ENCODE measurements at places on chromosomes 1 and 21.

GRCh38 chr1:20732071-20732587, 374 bp downstream of the SH2D5 start:
- DNase-seq, result peak; percentile 34

DNA sequence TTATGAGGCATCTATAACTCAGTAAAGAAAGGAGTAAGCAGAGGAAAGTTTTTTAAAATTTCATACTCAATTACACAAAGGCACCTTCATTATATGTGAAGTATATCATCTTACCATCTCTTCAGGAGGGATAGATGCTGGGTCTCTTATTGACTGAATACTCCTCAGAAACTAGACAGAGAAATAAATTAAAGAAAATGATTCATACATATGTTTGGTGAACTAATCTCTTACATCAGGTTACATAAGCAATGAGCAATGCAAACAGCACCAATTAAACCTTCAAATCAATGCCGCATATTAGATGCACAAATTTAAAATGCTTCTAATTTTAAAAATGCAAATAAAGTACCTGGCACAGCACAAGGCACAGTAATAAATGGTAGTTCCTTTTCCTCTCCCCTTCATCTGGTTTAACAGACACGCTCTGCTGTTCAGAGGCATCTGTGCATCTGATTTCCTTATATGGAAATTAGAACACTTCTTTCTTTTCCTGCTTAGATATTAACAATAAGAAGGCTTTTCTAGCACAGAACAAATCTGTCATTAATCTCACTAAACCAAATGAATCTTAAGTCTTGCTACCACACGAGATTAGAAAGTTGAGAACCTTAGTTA, 20.0 kb downstream of the SCYL3 start:
- DNase-seq, result no peak

- DNase-seq, result no peak
These were observed 118.5 kb downstream of the ZMYM4 start for GRCh38 chr1:35386959-35387358.

DNA sequence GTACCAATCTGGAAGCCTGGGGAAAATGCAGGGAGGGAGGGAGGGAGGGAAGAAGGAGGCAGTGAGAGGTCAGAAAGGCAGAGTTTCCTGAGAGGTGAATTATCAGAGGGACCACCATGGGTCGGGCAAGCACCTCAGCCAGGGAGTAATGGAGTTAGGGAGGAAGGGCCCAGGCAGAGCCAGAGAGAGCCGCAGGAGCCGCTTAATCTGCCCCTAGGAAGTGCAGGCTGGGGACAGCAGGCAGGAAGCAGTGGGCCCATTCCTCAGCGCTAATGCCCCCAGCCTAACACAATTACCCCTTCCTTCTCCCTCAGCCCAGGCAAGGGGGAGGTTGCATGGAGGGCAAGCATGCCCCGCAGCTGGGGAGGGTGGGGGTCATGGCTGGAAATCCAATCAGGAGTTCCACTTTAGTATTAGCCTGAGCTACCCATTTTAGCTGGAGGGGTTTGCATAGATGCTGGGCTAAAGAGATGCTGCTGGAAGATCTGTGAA, 109.0 kb downstream of the TMEM53 start:
- no peak for DNase-seq

- DNase-seq, result no peak
These were observed 108.5 kb upstream of the IPO9 start for GRCh38 chr1:201720522-201720844.

- DNase-seq, result peak; percentile 68
These were observed 172.7 kb downstream of the TGFBR3 start for GRCh38 chr1:91712981-91713841.

DNA sequence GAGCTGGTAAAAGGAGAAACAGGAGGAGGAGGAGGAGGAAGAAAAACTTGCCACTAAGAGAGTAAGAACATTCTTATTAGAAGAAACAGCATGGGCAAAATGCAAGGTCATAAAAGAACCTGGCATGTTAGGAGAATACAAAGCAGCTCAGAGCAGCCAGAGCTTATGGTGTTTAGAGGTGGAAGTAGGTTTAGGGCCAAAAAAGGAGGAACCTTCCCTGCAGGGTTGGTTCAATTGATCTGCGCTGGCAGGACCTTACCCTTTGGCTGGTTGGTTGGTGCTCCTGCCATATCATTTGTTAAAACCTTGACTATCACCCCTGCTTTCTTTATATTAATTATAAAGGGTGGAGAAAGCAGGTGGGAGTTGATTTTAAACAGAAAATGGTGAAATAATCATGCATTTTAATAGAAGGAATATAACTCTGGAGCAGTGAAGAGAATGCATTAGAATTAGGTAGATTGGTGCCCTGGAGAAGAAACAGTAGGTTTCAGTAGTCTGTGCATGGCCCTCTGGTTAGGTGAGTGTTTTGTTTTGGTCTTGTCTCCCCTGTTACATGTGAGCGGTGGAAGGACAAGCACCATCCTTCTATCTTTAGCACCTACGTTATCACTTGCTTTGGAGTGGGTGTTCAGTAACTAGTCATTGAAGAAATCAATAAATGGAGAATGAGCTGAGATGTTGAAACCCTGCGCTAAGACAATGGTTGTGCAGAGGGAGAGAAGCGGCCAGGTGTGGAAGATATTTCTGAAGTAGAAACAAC, 110.4 kb upstream of the NGF start:
- DNase-seq, result no peak

DNA sequence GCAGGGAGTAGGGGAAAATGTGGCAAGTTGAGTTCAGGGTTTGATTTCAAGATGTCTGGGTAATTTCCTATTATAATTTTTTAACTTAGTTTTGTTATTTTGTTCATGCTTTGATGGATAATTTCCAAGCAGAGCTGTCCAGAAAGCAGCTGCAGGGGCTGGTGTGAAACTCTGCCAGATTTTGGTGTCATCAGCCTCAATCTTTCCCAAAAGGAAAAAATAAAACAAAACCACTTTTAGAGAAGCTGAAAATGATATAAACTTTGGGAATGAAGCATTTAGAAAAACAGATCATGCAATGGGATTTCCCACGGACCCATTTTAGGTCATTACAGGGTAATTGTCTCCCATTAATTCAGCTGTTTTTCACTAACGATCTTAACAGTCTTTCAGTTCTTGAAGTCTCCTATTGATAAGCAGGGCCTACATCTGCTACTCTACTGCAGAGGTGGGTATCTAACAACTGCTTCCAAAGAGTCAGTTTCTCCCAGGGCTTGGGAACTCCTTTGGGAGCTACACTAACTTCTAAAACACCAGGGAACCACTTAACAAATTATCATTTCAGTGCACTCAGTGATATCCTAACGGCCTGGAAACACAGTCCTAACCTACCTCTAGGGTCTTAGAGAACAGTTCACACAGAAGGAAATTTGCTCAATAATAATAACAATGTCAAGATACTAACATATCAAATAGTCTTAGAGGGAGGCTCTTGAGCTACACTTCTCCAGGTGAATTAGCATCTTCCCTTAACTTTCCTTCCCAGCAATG, 12.3 kb downstream of the ZNF436 start:
- DNase-seq, result no peak

DNA sequence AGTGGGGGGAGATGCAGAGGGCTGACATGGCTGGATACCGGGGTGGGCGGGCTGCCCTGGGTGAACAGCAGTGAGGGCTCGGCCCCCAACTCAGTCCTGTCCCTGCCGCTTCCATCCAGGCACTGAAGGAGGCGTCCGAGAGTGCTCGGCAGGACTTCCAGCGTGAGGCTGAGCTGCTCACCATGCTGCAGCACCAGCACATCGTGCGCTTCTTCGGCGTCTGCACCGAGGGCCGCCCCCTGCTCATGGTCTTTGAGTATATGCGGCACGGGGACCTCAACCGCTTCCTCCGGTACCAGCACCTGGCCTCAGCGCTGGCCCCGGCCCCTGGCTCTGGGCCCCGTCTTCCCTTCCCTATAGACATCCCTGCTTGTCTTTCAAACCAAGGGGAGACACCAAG, 15.6 kb downstream of the NTRK1 start:
- no peak for DNase-seq

DNA sequence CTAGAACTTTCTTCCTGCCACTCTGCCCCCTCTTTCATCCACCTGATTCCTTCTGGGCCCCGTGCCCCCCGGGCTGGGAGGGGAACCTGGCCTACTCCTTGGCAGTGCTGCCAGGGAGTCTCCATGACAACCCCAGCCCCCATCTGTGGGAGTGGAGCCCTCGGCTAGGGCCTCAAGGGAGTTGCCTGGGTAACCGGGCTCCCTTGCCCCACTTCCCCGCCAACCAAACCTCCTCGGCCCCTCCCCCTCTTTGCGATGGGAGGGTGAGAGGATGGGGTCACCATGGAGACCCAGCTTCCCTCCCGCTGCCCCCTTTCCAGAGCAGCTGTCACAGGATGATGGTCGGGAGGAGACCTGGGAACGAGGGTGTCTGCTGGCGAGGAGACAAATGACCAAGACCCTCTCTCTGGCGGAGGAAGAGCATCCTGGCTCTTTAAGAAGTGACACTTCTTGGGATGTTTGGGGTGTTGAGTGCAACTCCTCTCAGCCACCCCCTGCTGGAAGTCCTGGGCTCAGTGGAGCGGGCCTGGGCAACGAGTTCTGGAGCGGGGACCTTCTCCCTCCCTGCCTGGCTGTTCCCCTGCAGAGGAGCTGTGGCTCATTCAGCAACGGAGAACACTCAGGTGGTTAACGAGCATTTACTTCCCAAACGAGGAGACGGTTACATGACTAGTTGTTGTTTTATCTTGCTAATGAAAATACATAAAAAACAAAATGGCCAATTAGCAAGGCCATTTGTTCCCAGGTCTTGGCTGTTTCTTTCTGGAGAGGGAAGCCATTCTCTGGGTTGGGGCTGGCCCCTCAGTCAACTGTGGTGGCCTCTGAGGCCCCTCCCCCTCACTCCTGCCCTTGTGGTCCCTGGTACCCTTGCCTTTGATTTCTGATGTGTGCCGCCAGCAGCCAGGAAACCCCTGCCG, 82.8 kb downstream of the UBIAD1 start:
- DNase-seq, result no peak

- no peak for DNase-seq
These were observed 198.6 kb downstream of the ADGRL2 start for GRCh38 chr1:81999364-81999763.

- DNase-seq, result peak; percentile 56
These were observed 576 bp downstream of the CCN1 start for GRCh38 chr1:85580872-85581801.

All from OCI-M1 (cell line).